ENCODE measurements at places on chromosomes 7 and 10.

DNA sequence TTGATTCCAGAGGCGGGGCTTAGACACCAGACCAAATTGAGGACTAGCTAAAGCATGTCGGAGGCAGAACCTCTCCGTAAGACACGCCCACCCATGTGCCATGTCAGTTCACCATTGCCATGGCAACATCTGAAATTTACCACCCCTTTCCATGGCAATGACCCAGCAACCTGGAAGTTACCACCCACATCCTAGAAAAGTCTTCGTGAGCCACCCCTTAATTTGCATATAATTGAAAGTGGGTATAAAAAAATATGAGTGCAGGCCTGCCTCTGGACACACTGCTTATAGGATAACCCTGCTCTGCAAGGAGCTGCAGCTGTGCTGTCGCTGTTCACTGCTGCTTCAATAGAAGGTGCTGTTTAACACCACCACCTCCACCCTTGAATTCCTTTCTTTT is 28.0 kb downstream of the TMEM270 start:
- no peak for DNase-seq

DNA sequence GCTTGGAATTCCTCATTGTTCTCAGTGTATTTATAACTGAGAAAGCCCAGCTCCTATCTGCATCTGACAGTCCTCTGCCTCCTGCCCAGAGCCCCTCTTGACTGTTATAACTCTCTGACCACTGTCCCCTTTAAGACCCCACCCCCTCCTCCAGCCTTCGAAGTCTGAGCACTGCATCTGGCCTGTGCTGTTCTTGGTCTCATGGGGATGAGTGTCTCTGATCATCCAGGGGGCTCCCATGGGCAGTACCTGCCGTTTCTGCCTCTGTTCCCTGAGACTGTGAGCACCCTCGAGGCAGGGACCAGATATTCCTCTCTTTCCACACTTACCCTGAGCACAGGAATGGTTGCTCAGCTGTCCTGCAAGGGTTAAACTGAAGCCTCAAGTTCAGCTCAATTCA is 7.7 kb downstream of the GHRHR start:
- DNase-seq, result no peak

DNA sequence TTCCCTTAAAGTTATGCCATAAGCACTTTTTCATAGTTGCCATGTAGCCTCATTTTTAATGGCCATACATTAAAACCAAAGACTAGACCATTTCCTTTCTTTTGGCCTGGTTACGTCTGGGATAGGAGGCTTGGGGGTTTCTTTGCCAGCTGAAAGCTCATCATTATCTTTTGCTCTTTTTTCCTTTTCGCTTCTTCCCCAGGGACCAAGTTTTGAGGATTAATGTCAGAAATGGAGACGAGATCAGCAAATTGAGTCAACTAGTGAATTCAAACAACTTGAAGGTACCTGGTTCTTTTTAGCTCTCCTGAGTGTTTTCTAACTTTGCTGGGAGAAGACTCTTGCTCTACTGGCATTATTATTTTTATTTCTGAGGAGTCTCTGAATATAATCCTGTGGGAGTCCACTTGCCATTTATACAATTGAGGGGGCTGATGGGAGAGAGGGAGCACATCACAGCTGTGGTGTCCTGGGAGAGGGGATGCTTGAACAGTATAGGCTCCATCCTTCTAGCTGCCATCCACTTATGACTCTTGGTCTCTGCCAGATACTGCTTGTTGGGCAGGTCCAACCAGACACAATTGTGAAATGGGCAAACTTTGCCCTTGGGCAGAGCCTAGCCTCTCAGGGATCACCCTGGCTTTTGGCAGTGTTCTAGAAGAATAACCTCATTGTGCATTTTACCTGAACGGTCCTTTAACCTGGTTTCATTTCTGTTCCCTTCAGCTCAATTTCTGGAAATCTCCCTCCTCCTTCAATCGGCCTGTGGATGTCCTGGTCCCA is 5.8 kb downstream of the CPA4 start:
- DNase-seq, result no peak

- no peak for DNase-seq
Measured at GRCh38 chr7:71254751-71255150, 122.8 kb downstream of the GALNT17 start.

DNA sequence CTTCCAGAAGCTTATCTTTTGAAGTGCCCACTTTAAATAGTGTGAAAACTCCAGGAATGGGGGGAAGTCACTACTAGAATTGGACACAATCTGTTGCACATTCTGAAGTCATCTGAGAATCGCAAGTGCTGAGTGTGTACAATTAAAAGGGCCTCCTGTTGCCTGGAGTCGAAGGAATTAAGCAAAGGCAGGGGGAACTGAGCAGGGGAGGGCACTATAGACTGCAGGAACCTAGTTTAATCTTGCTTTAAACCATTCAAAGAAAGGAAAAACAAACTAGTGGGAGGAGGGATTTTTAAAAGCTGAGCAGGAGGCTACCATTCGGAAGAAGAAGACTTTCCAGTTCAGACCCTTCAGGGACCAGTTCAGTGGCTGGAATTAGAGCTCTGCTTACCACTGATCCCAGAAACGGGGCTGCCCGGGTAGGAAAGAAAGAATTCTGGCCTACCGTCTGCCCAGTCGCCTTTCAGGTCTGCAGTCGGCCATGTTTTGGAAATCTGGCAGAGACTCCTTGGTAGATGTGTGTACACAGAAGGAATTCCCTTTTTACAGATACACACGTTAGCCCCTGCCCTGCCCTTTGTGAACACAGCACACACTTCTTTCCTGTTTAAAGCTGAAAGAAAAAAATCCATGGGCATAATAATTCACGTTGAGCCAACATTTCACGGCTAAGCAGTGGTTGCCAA is 610.6 kb upstream of the FOXK1 start:
- no peak for DNase-seq

DNA sequence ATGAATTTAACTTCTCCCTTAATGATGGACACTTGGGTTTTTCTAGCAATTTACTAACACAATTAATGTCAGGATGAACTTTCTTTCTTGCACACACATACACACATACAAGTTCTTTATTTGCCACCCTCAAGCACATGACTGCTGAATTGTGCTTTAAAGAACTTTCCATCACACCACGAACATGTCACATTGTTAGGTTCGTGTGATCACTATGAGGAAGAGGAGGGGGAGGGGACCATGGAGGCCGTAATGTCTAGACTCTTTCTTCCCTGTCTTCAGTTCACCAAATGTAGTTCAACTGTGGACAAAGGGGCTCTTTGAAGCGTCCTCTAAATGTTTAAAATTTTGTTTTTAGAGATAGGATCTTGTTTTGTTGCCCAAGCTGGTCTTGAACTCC is 31.0 kb downstream of the NUP42 start:
- no peak for DNase-seq

- no peak for DNase-seq
Measured at GRCh38 chr7:17009007-17009719, 127.4 kb upstream of the AGR3 start.

DNA sequence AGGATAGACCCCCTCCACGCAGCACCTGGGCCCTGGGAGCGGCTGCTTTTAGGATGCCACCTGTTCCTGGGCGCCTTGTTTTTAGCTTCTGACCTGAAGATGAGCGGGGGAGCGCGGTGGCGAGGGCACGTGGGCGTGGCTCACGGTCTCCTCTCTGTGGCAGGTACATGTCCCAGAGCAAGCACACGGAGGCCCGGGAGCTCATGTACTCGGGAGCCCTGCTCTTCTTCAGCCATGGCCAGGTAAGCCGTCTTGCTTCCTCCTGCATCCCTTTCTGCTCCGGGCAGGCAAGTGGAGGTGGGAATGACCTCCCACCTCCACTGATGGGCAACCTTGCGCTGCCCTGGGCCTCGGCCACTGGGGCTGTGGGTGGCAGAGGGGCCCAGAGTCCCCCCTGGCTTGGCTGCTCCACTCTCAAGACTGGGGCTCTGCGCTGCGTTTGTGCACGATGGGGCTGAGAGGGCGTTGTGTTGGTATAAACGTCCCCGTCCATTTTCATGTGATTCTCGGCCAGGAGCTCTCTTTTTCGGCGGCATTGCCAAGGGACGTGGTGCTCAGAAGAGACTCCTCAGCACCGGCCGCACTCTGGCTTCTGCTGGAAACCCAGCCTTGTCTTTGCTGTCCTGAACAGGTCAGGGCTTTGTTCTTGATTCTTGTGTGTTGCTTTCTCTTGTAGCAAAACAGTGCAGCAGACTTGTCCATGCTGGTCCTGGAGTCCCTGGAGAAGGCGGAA is 9.7 kb downstream of the GET4 start:
- DNase-seq, result no peak

- DNase-seq, result no peak
Measured at GRCh38 chr10:90450797-90451196, 407.0 kb downstream of the HTR7 start.

DNA sequence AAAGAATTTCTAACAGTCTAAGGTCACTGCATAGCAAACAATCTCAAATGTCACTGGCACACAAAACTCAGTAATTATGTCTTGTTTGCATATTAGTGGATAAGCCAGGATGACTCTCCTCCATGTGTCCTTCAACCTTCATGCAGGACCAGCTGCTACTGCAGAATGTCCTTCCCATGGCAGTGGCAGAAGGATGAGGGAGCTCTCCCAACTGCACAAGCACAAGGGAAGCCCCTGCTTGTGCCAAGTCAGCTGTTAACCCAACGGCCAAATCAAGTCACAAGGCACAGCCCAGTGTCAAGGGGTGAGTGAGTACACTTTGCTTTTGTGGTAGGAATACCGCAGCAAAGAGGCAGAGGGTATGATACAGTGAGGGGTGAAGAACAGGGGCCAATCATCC is 59.3 kb upstream of the VWC2 start:
- DNase-seq, result no peak

- no peak for DNase-seq
Measured at GRCh38 chr7:22364900-22365299, 7.9 kb upstream of the RAPGEF5 start.

DNA sequence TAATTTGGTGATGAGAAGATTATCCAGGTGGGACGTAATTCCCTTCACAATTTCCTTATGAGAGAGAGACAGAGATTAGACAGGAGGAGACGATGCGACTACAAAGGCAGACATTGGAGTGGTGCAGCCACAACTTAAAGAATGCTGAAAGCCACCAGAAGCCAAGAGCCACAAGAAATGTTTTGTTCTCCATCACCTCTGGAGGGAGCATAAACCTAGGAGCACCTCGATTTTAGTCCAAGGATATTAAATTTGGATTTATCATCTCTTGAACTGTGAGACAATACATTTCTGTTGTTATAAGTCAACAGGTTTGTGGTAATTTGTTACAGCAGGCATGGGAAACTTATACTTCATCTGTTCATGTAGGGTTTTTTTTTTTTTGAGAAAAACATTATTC is 418.9 kb downstream of the DGKB start:
- DNase-seq, result no peak

- DNase-seq, result no peak
Measured at GRCh38 chr7:116672596-116673456, 830 bp downstream of the MET start.

GRCh38 chr10:111579473-111579872 is 502.6 kb downstream of the ADRA2A start:
- no peak for DNase-seq

DNA sequence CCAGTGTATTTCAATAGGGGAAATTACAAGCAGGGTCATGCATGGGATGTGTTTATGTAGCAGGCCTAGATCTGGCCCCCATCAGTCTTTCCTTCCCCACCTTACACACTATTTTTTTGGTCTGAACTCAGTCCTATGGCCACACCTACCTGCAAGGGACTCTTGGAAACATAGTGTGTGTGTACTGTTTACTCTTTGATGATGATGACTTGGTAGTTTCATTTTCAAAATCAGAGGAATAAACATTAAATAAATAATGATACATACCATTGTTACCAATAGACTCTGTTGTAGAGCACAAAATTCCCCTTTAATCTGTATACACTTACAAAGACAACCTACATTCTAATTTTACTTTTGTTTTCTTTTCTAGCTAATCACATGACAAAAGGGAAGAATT is 191.0 kb downstream of the ZEB1 start:
- DNase-seq, result no peak

DNA sequence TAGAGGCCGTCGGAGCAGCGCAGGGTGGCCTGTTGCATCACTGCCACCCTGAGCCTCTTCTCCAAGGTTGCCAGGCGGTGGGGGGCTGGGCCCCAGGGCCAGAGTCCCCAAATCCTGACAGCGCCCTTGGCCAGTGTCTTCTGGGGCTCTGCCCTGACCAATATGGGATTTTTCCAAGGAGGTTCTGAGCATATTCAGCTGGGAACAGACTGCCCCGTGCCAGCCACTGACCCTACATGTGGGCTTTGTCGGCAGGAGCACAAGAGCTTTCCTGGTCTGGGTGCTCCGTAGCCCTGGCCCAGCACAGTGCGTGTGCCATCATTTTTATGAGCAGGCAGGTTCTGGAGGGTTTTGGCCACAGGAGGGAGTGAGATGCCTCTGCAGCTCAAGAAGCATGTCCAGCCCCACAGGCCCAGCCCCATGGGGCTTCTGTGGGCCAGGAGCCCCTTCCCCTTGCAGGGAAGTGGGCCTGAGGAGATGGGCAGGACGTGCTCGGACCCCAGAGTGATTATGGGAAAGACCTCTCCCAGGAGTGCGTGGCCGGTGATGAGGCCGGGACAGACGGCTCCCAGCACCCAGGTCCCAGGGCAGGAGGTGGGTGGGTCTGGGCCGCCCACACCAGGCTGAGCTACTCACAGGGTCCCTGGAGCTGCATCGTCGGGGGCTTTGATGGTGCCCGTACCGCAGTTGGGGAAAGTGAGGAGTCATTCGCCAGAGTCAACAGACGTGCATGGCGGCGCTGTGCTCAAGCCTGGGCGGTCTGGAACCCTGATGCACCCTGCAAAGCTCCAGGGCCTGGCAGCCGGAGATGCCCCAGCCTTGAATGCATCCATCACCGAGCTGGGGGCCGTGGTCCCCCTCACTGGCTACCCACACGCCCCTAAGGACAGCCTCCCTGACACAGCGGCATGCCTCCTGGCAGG is 66.6 kb downstream of the PWWP2B start:
- no peak for DNase-seq

- DNase-seq, result no peak
Measured at GRCh38 chr10:54869022-54869421, 68.0 kb upstream of the PCDH15 start.

DNA sequence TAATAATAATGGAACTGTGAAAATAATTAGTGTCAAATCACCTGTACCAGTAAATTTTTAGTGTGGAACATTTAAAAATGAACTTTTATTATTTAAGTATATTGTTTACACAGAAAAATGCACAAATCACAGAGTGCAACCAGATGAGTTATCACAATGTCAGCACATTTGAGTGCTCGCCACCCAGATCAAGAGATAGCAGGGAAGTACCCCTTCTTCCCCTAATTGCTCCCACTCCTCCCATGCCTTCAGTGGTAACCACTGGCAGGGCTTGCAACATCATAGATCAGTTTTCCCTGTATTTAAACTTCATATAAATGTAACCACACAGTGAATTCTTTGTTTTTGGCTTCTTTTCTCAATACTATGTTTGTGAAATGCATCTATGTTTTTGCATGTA is 7.8 kb upstream of the GPR141 start:
- DNase-seq, result no peak

DNA sequence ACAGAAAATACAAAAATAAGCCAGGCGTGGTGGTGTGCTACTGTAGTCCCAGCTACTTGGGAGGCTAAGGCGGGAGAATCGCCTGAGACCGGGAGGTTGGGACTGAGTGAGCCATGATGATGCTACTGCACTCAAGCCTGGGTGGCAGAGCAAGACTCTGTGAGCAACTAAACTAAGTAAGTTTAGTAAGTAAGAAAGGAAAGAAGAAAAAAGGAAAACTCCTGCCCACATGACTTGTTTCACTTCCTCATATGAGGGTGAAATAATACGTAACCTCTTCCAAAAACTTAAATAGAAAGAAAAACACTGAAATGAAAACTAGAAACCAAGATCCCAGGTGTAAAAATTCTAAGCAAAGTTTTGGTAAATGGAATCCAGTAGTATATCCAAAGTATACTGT is 79.6 kb downstream of the LARP4B start:
- no peak for DNase-seq

- DNase-seq, result no peak
Measured at GRCh38 chr7:81327468-81328266, 408.8 kb upstream of the SEMA3C start.

All from stimulated activated CD8-positive, alpha-beta memory T cell treated with anti-CD3 and anti-CD28 coated beads, Interleukin-4, amount 100 ng/mL, for 1 hour (primary cell).